Activated naive CD8-positive, alpha-beta T cell treated with anti-CD3 and anti-CD28 coated beads for 36 hours (primary cell): ENCODE measurements at places on chromosomes 5 and 9.

GRCh38 chr5:76838481-76839261 lies 11.1 kb upstream of the S100Z start:
- no peak for DNase-seq

DNA sequence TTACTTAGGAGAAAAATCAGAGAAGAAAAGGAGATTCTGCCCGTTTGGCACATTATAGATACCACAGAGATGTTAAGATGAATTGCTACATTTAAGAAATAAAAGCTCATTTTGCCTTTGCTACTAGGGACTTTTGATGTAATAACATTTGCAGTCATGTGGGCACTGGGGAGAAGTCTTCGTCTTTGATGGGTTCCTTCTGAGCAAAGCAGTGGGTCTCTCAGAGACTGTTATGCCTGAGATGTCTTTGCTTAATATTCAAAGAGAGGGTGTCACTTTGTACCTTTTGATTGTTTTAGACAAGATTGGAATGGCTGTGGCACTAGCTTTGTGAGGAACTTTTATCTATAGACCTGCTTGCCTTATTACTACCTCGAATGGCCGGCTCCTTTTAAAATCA lies 25.0 kb downstream of the SLC25A25 start:
- no peak for DNase-seq

DNA sequence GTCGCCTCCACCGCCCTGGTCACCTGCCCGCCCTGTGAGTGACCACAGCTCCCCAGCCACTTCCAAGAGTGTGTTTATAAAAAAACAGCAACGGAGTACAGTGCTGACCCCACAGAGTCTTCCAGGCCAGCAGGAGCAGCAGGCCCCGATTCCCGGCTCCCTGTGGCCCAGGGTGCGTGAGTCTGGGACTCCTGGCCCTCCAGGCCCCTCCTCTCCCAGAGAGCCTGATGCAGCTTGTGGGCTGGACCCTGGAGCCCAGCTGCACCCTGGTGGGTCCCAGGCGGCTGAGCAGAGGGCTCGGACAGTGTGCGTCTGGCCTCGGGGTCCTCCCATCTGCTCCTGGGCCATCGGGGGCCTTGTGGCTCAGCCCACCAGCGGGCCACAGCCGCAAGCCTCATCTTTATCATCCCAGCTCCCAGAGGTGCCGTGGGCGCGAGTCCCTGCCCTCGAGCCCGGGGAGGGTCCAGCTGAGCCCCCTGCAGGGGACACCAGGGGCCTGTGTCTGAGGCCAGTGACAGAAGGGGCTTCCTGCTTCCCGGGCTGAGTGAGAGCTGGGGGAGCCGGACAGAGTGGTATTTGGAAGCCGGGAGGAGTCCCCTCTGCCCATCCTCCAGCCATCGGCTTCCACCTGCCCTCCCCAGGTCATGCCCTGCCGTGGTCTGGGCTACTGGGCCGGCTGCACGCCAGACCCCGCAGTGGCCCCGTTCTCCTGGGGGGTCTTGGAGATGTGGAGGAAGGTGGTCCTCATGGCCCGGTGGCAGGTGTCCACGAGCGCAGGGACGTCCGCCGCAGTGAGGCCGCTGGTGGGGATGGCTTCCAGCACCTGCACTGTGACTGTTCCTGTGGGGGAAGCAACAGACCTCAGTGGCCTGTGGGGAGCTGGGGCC lies 10.6 kb downstream of the EGFL7 start:
- DNase-seq, result no peak

DNA sequence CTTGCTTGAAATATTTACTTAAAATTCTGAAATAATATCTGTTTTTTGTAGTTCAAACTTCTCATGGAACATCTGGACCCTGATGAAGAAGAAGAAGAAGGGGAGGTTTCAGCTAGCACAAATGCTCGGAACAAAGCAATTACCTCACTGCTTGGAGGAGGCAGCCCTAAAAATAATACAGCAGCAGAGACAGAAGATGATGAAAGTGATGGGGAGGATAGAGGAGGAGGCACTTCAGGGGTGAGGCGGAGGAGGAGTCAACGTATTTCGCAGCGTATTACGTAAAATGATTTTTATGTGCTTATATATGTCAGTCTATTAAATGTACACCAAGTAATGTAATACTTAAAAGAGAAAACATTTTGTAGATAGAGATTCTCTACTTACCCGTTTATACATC lies 185.4 kb downstream of the CPLANE1 start:
- no peak for DNase-seq

DNA sequence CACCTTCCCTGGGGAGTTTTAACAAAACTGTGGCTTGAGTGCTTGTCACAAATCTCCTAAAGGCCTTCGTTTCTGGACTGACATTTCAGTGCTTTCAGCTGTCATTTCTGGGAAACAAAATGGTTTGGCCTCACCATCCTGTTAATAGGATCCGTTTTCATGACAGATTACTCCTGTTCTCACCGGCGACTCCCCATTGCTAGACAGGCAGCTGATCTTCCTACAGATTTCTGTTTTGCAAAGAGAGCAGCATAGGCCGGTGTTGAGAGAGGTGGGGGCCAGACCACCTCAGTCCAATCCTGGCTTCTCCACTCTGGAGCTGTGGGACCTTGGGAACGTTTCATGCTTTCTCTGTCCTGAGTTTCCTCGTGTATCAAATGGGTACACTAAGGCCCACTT lies 75.5 kb upstream of the OTULINL start:
- no peak for DNase-seq

DNA sequence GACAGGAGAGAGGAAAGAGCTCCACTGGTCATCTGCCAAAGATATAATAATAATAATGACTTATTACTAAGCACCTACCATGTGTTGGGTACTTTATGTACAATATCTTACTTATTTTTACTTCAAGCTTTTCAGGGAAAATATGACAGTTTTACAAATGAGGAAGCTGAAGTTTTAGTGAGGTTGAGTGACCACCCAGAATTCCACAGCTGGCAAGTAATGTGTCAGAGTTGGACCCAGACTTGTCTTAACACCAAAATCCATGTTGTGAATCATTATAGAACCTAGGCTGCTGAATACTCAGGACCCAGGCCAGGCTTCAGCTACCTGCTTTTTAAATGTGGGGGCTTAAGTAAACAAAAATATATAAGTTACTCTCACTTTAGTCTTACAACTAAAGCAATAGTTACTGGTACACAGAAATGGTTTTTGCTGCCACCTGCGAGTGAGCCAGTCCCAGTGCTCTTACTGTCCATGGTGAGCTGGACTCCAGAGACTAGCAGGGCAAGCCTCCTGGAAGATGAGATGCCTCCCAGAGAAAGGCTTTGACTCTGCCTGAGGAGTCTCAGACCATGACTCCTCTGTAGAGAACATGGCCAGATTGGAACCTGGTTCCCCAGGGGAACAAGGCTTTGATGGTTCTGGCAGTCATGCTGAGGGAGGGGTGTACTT lies 29.9 kb downstream of the RUSC2 start:
- DNase-seq, result no peak

DNA sequence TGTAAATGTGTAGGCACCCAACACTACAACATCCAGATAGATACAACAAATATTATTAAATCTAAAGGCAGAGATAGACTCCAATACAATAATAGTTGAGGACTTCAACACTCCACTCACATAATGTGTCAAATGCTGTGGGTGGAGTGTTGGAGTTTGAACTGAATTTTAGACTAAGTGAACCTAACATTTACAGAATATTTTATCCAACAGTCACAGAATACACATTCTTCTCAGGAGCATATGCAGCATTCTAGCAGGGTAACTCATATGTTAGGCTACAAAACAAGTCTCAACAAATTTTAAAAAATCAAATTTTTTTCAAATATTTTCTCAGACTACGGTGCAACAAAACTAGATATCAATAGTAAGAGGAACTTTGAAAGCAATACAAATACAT lies 648.7 kb upstream of the CDH18 start:
- DNase-seq, result no peak

- no peak for DNase-seq
Measured at GRCh38 chr5:111673891-111674626, 82.9 kb downstream of the NREP start.

- no peak for DNase-seq
Measured at GRCh38 chr9:97511655-97512427, 10.4 kb downstream of the TMOD1 start.

GRCh38 chr5:93359960-93360305 lies 221.1 kb downstream of the NR2F1-AS1 start:
- no peak for DNase-seq

DNA sequence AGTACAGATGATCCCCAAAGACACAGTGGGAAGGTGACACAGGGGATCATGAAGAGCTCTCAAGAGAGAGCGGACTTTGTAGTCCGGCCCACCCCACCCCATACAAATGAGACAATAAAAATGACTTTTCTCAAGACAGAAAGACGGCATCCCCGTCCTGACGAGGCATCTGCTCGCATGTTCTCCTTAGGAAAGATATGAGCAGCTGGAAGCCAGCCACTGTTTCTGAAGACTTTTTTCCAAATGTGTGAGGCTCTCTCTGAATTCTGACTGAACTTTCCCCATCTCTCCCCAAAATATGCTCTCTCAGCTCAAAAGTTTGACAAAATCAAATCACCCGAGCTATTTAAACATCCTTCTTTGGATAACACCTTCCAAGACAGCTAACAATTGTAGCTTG lies 105.2 kb downstream of the RFK start:
- DNase-seq, result no peak

DNA sequence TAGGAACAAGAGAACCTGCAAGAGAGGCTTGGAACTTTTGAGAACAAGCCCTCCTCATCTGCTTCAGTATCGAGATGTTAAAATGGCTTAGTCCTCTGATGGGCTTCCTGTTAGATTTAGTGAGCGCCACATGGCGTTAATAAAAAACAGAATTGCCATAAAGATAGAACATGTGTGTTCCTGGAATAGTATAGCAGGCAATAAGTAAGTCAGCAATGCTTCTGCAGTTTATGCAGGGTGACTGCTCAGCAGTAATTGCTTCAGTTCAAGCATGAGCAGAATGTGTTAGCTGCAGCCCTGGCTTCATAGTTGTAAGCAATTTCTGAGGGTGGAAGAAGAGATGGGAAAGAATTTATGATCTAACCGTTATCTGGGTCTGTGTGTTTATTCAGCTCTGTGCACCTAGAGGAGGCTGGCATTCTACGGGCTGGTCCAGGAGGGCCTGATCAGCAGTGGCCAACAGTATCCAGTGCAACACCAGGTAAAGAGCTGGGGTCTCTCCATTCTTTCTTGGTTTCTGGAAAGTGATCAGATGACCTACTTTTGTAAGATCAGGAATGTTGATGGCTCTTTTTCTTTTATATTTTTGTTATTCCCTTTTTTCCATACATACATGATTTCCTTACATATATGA lies 15.9 kb downstream of the PCDHAC2 start:
- DNase-seq, result no peak

DNA sequence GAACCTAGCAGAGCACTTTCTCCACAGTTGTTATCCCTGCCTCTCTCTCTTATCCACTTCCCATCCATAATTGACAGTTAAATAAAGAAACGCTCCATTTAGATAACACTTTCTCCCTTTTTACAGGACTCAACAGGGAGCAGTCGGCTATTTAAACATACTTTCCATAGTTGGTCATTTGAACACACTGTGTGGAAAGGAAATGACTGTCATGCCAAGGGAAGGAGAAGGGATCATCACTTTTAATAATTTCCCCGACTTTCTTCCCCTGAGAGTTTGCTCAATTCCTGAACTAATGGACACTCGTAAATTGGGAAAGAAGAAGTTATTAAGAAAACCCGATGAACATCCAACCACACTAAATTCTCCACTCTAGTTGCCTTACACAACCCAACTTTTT lies 400.8 kb upstream of the PTGER4 start:
- no peak for DNase-seq

DNA sequence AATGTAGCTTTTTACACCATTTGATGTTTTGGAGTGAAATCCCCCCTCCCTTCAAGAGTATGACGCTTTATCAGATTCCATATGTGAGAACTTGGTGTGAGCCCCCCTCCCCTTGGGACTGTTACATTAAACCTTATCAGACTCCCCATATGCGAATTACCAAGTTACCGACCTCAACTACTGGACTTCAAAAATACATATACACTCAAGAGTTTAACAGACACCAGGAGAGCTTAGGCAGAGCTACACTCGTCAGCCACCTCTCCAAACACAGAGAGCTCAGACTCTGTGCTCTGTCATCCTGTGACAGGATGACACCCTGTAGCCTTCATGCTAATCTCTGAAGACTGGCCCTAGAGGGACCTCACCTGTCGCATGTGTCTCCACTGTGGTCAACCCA lies 50.2 kb downstream of the FAM114A2 start:
- no peak for DNase-seq

DNA sequence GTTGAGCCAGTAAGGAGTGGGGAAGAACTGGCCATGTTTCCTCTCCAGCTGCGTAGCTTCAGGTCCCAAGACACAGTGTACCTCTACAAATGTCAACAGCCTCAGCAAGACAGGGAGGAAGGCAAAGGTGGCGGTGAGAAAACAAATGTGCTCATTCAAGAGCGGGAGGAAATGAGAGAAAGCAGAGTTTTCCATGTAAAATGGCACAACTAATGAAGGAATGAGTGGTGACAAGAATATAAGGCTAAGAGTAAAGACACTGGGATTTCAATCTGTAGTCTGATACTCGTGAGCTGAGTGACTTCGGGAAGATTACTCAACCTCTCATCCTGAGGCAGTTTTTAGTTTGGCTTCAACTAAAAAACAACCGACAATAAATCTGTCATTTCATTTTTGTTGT lies 67.6 kb downstream of the DPYSL3 start:
- DNase-seq, result no peak

- DNase-seq, result no peak
Measured at GRCh38 chr5:6861036-6861435, 147.8 kb downstream of the TENT4A start.

DNA sequence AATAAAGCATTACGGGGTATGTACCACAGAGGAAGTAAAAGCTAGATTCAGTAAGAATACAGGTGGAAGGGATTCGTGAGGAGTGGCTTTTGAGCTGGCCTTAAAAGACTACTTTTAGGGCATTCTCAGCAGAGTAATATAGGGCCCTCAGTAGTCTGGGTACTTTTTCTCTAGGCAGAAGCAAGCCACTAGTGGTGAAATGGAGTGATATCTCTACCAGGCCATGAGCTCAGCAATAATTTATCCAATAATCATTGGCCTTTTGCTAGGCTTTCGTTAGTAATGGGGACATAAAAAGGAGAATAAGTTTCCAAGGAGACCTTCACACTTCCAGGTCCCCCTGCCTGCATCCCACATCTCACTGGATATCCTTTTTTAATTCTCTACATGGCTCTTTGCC lies 1.7 kb downstream of the POLR3G start:
- no peak for DNase-seq

- DNase-seq, result no peak
Measured at GRCh38 chr5:142934051-142934762, 164.0 kb downstream of the ARHGAP26 start.

- no peak for DNase-seq
Measured at GRCh38 chr9:106846857-106847256, 16.1 kb upstream of the ZNF462 start.
